ENCODE measurements at places on chromosomes 3 and 15.

DNA sequence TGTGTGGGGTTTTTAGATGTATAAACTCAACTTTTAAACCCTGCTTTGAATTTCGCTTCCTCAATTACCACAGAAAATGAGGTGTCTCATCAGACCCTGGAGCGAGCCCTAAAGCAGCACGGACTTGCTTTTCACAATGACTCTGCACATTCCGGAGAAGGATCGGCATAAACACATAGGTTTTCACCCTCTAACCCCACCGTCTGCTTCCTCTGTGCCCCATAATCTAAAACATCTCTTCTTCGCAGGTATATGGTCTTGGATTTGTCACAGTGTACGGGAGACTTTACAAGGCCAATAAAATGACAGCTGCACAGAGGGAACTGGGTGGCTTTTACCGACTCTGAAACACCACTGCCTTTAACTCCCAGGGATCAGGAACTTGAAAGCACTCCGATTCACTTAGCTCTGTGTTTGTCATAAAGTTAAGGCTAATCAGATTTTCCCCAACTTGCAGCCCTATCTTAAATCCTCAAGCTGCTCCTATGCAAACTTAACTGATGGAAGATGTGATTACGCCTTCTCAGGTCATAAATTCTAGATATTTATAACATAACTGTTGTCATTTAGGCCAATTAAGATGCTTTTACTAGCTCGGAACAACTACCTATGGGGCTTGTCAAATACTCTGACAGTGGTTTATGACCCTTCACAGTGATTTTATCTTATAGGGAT, 133.4 kb upstream of the WNT5A start:
- DNase-seq, result no peak

DNA sequence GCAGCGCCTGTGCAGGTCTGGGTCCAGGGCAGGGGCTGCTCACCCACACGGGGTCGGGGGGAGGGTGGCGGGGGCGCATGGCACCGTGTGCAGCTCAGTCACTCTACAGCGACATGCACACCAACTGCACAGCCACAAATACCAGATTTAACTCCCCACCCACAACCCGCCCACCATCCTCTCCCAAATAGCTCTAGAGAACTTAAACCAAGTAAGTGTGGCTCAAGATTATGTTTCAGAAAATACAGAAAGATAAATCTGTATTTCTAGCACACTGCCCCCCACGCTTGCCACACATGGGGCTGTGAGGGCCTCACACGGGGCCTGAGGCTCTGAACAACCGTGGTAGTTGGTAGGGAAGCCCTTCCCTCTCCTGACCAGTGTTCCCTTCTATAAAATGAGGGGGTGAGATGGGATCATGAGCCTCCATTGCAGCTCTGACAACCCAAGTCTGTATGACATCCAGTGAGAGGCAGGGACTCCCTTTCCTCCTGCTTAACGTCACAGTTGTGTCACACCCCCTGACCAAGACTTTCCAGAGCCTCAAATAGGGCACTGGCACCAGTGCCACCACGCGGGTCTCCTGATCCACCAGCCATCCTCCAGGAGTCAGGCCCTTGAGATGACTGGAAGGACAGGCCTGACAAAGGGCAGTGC, 23.1 kb downstream of the POC1A start:
- DNase-seq, result no peak

DNA sequence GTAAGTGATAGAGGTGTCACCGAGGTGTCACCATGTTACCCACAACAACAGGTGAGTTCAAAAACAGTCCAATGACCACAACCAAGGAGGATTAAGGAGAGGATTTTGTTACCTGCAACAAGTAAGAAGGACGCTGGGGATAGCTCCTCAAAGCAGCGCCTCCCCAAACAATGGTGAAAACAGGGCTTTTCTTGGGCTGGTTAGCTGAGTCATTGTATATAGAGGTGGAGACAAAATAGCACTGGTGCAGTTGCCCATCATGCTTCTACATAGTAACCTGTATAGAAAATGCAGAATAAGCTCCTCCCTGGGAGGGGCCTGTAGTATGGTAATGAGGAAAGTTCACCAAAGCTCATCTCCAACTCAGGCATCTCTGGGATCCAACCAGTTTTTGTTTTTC, 116.9 kb upstream of the EIF1B start:
- no peak for DNase-seq

DNA sequence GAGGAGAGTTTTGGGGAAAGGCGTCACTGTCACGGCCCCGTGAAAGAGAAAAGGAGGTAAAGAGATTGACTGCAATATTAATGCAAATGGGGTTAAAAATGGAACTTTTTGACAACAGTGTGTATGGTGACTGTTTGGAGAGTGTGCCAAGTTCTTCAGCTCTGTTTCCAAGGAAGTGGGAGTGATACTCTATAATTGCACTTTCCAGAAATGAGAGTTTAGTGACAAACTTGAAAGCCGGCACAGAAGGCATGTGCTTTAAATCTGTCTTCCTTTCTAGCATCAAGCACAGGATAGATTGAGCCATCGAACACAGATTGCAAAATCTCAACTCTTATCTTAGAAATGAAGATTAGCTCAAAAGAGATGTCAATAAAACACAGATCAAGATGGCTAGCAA, 51.9 kb upstream of the SNRPA1 start:
- no peak for DNase-seq
